ENCODE measurements at places on chromosomes 2 and 18.

DNA sequence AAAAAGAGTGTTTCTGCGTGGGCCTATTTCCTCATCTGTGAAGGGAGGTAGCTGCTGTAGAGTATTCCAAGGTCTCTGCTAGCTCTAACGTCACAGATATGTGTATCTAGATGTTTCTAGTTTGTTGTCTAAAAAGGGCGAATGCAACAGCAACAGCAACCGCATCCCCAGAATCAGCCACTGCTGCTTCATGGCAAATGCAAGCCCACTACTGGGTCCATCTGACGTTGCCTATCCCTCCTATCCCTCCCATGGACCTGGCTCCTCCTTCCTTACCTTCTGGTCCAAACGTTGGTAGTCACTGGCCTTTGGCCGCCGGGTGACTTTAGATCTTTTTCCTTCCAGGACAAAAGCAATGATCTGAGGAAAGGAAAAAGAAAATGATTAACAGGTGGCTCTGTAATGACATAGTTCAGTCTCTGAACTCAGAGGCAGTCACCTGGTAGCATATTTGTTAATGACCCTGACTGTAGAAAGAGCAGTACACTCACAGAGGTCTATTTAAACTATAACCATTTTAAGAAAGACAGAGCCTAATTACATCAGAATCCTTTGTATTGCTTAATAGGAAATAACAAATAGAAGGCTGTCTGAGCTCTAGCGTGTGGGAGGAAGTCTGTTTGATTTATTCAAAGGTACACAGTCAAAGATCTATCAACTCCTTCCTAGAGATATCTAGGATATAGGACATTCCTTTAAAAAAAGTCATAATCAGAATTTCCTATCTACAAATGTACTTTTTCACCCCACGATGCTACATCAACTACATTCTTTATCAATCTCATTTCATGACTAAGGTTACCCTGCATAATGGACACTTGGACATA, 2.9 kb downstream of the TGOLN2 start:
- DNase-seq = no peak

DNA sequence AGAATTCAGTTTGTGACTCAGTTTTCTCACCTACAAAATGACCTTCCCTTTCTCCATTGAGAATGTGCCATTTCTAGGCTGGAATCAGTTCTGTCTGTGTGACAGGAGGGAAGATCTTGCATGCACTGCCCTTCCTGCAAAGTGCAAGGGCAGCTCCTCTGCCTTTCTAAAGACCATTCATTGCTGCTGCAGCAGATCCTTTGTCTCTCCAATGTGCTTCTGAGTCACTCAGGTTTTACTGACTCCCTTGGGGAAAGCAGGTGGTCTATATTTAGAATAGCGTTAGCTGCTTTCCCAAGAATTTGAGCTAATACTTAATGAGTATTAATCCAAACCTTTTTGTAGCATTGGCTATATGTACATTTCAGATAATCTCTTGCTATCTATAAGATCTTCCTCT, 62.5 kb downstream of the DAW1 start:
- DNase-seq = no peak

GRCh38 chr2:66122516-66122915, 312.4 kb upstream of the MEIS1 start:
- DNase-seq = no peak

- no peak for DNase-seq
Observed at GRCh38 chr2:122643725-122644329, 888.4 kb downstream of the TSN start.

GRCh38 chr2:184765112-184765895, 167.0 kb downstream of the ZNF804A start:
- DNase-seq = no peak

GRCh38 chr2:149006883-149007543, 31.5 kb upstream of the LYPD6B start:
- no peak for DNase-seq

DNA sequence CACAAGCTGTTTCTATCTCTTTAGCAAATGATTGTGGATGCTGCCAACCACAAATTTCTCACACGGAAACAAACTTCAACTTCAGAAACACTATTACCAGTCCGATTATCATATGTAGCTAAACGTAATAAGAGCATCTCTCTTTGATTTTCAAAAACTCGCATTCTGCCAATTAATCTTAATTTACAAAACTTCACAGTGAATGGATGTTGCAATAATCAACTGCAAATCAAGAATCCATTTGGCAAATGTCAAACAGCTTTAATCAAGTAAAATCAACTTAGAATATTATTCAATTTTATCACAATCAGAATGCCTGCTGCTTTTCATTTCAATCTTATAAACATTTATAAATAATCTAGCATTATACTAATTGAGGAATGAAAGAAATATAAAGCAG, 54.2 kb downstream of the DTNB start:
- DNase-seq = no peak

DNA sequence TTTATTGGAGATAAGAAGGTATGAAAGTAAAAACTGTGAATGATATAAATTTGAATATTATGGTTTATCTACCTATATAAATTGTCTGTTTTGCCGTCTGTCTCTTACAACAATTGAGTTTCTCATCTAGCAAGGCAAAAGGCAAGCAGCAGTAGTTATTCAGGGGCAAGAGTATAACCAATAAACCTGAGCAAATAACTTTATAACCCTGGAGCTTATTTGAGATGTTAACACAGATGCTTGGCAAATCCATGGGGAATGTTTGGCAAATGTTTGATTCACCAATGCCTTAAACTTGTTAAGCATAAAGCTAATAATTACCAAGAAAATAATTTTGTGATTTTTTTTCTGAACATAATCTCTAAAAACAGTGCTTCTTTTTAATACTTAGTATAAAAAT, 9.9 kb upstream of the EPHA4 start:
- no peak for DNase-seq

GRCh38 chr2:74648009-74648443, at the start of gene M1AP:
Gene M1AP (minus strand): TSS chr2:74648330. CDS start chr2:74640275, 8,055 bp downstream.
- no peak for DNase-seq

GRCh38 chr18:27501671-27502070, 316.6 kb upstream of the CHST9 start:
- no peak for DNase-seq

DNA sequence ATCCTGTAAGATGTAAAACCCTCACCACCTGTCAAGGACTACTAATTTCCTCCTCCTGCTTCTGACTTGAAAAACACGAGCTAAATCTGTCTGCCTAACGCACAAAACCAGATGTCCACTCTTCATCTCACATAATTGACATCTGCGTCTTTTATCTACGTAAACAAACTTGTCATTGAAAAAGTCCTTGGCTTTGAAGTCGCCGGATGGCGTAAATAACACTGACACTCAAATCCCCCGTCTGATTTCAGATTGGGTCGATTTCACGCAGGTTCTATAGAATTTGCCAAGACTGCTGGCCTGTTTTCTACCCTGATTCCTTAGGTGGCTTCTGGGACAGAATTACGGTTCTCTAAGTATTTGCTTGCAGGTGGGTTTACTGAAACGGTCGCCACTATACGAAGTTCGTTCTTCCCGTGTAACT, 539 bp upstream of the MOB4 start:
- no peak for DNase-seq

DNA sequence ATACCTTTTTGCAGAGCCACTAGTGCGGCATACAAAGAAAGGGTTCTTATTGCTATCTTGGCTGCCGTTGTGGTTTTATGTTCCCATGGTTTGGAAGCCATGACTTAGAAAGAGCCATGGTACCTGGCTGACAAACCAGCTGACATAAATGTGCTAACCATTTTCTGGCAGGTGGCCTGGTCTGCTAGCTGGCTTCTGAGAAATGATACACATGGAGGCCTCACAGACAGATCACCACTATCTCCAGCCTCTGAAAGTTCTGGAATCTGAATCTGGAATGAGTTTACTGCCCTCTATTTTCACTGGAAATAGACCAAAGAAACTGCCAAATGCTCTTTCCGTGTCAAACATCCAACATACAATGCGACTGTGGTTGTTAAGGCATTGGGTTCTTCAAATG, 123.7 kb downstream of the QPCT start:
- DNase-seq = no peak

GRCh38 chr2:239249048-239249447, 151.8 kb downstream of the HDAC4 start:
- DNase-seq = no peak

GRCh38 chr18:36471393-36471792, 173.9 kb downstream of the FHOD3 start:
- DNase-seq = no peak

- no peak for DNase-seq
Observed at GRCh38 chr18:28831908-28832307, 655.0 kb upstream of the CDH2 start.

DNA sequence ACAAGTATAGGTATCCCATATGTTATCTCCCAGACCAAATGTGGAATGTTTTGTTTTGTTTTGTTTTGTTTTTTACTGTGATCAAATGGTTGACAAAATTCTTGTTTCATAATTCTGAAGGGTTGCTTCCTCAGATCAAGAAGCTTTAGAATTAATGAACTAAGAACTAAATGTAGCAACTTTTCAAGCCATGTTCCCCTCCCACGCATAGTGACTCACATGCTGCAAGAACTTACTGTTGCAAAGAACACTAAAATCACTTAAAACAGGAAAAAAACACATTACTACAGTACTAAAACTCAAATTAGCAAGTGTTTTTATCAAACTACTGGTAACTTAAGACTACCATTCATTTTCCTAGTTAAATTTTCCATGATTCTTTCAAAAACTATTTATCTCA, 30.6 kb downstream of the HNRNPLL start:
- DNase-seq = no peak

DNA sequence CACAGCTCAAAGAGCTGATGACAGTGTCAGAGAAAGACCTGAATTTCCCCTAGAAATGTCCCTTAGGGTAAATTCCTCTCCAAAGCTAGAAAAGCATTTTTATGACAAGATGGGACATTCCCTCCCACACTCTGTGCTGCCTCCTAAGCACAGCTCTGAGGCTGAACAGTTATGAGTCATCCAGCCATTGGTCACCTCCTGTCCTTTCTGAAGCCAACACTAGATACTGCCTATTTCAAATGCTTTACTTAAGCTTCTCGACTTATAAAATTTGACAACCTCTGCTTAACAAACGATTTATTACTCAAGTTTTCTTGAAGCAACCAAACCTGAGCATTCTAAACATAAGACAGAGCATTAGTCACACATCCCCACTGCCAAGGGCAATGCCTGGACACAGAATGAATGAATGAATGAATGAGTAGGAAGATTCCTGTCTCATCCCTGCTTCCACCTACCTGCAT, 35.4 kb downstream of the B4GALT6 start:
- DNase-seq = no peak

- DNase-seq = no peak
Observed at GRCh38 chr18:57347784-57348183, 4.6 kb upstream of the ST8SIA3 start.

DNA sequence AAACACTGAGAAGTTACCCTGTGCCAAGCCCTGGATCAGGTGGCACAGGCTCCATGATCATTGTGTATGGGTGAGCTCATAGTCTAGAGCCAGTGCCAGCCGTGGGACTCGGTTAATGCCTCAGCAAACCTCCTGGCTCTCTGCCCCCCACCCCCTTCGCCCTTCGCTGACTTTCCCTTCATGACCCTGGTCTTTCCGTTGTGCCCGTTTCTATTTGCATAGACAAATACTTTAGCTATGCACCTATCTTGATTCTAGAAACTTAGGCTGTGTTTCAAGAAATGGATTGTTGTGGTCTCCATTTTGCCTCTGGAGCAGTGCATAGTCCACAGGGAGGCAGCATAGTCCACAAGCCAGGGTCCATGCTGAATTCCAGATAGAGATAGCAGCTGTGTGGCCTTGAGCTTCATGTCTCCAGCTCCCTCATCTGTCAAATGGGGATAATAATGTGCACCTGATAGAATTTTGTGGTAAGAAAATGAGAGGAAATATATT, 44.8 kb upstream of the KDM3A start:
- no peak for DNase-seq

DNA sequence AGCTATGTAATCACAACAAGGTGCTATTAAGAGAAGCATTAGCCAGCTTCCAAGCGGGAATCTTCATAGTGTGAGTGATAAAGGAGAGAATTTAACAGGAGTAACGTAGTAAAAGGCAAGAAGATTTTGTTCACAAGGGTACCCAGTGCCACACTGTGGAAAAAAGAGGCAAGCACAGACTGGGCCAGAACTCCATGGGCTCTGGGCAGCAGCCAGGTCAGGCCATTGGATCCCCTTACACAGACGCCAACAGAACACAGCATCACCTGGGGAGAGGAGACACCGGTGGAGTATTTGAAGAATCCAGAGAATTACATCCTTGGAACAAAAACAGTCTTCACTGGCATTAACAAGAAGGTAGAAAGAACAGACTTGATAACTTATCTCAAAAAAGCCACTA, 21.2 kb downstream of the AMER3 start:
- DNase-seq = no peak

All from stimulated activated CD8-positive, alpha-beta memory T cell treated with anti-CD3 and anti-CD28 coated beads, Interleukin-15, amount 100 ng/mL, for 4 hours (primary cell).